Muscle of arm (tissue), 14 donors: ENCODE measurements at places on chromosomes 3 and 15. TPM values are rescaled to one million over a fixed set of nuclear protein-coding genes. Genes with fewer than 3 reads are reported as not detected.

Gene PLA2G4D
- 0.28 TPM for polyA plus RNA-seq

- DNase-seq: no peak
Observed at GRCh38 chr3:123055352-123055751, 11.5 kb upstream of the PDIA5 start.

- no peak for DNase-seq
Observed at GRCh38 chr3:175977968-175978752, 1119.0 kb downstream of the NAALADL2 start.

Gene FAM43A
- 20.2 TPM for polyA plus RNA-seq

- no peak for DNase-seq
Observed at GRCh38 chr3:146271180-146271579, 20.3 kb upstream of the PLSCR4 start.

DNA sequence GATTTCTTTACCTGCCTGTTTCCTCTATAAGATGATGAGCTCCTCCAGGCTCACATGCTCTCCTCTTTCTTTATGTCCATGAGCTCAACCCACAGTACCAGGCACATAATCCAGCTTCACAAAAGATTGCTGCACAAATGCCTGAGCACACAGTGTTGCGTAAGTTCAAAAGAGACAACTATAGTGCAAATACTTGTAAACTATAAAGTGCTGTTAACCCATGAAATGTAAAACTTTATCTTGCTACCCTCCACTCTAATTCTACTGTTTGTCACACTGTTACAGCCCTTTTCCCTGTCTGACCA, 101.0 kb upstream of the LPP start:
- DNase-seq: no peak

Gene PLA2G4E
- 1.6 TPM for polyA plus RNA-seq

DNA sequence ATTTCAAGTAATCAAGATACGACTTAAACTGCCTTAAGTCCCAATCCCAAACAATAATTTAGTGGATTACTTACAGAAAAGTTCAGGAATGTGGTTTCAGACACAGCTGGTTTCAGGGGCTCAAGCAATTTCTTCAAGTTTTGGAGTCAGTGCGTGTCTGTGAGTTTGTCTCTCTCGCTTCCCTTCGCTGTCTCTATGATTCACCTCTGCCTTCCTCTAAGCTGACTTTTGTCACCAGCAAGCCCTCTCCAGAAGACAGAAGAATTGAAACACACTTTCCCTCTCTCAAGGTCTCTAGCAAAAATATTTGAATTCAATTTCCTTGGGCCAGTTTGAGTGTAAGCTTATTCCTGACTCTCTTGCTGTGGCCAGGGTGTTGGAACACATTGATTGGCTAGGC, 392.4 kb downstream of the EDEM1 start:
- DNase-seq: no peak

DNA sequence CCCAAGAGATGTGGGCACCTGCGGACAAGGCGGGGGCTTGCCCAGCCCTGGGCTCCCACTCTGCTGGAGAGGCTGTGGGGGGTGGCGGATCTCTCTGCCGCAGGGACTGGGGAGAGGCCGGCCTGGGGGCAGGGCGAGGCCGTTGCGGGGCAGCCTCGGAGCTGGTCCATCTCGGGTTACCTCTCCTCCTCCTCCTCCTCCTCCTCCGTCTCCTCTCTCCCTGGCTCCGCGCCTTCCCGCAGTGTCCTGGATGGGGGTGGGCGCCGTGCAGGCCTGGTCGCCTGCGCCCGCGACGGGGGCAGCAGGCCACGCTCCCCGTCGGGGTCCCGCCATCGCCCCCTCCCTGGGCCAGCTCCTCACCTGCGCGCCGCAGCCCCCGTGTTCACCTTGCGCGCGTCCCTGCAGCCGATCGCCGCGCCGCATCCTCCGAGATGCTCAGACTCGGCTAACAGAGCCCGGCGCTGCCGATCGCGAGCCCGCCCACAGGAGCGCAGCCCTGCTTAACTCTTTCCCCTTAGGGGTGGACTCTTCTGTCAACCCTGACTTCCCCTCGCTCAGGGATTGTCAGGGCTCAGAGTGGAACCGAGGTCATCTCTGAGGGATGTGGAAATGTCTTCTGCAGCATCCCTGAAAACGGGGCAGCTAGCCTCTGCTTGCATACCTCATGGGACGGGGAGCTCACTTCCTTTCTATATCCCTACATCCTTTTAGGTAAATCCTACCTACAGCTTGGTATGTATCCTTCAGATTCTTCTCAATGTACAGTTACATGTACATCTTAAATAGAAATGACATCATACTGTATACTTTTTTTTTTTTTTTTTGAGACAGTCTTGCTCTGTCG, at the start of gene PRRT3:
Gene PRRT3, minus strand, starts transcription at position 447 of the 844 bp plus-strand sequence. CDS start 2,293 bp downstream, outside the sequence.
- DNase-seq: no peak

- DNase-seq: no peak
Observed at GRCh38 chr3:32340611-32341365, 50.9 kb upstream of the CMTM7 start.
